ENCODE measurements at places on chromosomes 13 and 19.
A peak's percentile ranks its signal among the peaks of the same experiment; 100 is the strongest.

GRCh38 chr13:97471711-97472110 lies 37.7 kb downstream of the RAP2A start:
- no peak for DNase-seq

DNA sequence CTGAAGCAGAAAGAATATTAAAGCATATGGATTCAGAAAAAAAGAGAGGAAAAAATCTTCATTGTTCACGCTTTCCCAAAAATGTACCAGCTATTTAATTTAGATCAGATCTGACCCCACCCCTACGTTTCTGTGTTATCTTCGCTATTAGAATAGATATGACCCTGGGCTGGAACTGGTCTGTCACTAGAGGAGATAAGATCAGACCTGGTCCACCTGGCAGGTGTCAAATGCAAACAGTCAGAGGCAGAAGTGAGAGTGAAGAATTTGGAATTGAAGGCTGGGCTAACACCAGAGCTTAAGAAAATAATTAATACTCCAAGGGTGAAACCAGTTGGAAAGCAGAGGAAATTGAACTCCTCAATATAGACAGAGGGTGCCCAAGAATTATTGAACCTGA lies 30.0 kb upstream of the MBNL2 start:
- no peak for DNase-seq

- DNase-seq: no peak
Observed at GRCh38 chr13:43979492-43979891, 99.8 kb downstream of the LACC1 start.

GRCh38 chr19:56091751-56092546 lies 29.1 kb downstream of the ZNF787 start:
- DNase-seq: peak; percentile 66

GRCh38 chr13:40961826-40962225 lies 57.3 kb downstream of the ELF1 start:
- DNase-seq: no peak

Data from breast epithelium (tissue), 4 donors.